Mesothelial cell of epicardium (in vitro differentiated cells): ENCODE measurements at places on chromosomes 1 and 21. TPM values are rescaled to one million over a fixed set of nuclear protein-coding genes. Genes with fewer than 3 reads are reported as not detected.

DNA sequence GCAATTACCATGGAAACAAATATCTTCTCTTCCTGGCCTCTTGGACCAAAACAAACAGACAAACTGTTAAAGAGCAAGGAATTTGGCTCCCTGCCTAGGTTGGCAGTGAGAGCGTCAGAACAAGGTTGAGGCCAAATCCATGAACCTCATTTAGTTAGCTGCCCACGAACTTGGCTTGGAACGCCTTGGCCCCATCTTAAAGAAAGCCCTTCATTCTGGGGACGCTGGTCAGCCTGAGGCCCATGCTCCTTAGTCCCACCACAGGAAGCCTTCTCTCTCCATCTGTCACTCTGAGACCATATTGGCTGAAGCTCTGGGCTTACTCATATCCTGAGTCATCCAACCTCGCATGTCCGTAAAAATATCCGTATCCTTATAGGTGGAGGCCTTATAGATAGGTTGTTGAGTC is 62.4 kb upstream of the DIRAS3 start:
- no peak overlapping the region for H3K27ac ChIP-seq
- H3K36me3 ChIP-seq, result peaks cover 8% of the 10 kb centered on the region
- H3K27me3 ChIP-seq, result no peaks in the 10 kb centered on the region
- H3K4me1 ChIP-seq, result peaks cover 4% of the 10 kb centered on the region

GRCh38 chr1:204240233-204240632 is 26.4 kb upstream of the GOLT1A start:
- no peaks in the 10 kb centered on the region for H3K27me3 ChIP-seq
- no peak for DNase-seq
- no peak overlapping the region for H3K27ac ChIP-seq
- peaks cover 62% of the 10 kb centered on the region for H3K36me3 ChIP-seq
- no peak overlapping the region for H3K4me3 ChIP-seq

- DNase-seq, result no peak
- H3K4me1 ChIP-seq, result peaks cover 14% of the 10 kb centered on the region
- peaks cover 3% of the 10 kb centered on the region for H3K36me3 ChIP-seq
- no peak overlapping the region for H3K4me3 ChIP-seq
- H3K27ac ChIP-seq, result no peak overlapping the region
These were observed 721.3 kb upstream of the NCAM2 start for GRCh38 chr21:20276954-20277353.

GRCh38 chr21:31760931-31761330 is 29.0 kb upstream of the SCAF4 start:
- no peak overlapping the region for H3K4me3 ChIP-seq
- H3K27ac ChIP-seq, result no peak overlapping the region
- H3K36me3 ChIP-seq, result no peaks in the 10 kb centered on the region
- DNase-seq, result no peak
- H3K27me3 ChIP-seq, result peaks cover 8% of the 10 kb centered on the region

GRCh38 chr21:28781602-28782276 is 210.9 kb downstream of the LTN1 start:
- H3K27me3 ChIP-seq, result no peaks in the 10 kb centered on the region
- H3K4me3 ChIP-seq, result no peak overlapping the region
- no peak overlapping the region for H3K27ac ChIP-seq
- DNase-seq, result no peak

The KISS1 gene
- total RNA-seq, result 0.34 to 0.60 TPM in 2 of 3 replicates, not detected in the other

The USP33 gene
- total RNA-seq, result 73.5 to 77.7 TPM (median 76.6 TPM) in 3 replicates

The TIAM1 gene
- total RNA-seq, result 49.7 to 54.6 TPM (median 53.4 TPM) in 3 replicates

The SEMA6C gene
- 14.9 to 15.0 TPM (median 14.9 TPM) in 3 replicates for total RNA-seq
